ENCODE measurements at places on chromosomes 7 and 10. TPM values are rescaled to one million over a fixed set of nuclear protein-coding genes. Genes with fewer than 3 reads are reported as not detected.

Gene WNT16
- not detected for total RNA-seq

Gene CC2D2B
- total RNA-seq, result 0.29 TPM

Gene WDFY4
- not detected for total RNA-seq

Gene PRTFDC1
- total RNA-seq, result 4.9 TPM

DNA sequence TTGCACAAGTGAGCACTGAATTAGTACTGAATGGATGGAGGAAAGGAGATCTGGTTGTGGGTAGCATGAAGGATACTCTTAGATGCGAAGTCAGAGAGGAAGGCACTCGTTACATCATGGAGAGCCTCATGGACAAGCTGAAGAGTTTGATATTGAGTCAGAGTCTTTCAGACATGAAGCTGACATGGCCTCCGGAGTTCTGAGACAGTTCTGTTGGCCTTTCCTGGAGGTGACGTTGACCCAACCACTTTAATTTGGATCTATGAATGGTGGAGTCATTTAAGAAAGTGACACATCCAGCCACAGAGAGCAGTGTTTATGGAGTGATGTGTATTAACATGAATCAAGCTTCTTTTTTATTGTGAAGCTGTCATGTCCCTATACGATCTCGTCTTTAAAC is 286.3 kb upstream of the CDC14C start:
- DNase-seq, result no peak
